ENCODE measurements at places on chromosomes 4 and X.
A peak's percentile ranks its signal among the peaks of the same experiment; 100 is the strongest.

DNA sequence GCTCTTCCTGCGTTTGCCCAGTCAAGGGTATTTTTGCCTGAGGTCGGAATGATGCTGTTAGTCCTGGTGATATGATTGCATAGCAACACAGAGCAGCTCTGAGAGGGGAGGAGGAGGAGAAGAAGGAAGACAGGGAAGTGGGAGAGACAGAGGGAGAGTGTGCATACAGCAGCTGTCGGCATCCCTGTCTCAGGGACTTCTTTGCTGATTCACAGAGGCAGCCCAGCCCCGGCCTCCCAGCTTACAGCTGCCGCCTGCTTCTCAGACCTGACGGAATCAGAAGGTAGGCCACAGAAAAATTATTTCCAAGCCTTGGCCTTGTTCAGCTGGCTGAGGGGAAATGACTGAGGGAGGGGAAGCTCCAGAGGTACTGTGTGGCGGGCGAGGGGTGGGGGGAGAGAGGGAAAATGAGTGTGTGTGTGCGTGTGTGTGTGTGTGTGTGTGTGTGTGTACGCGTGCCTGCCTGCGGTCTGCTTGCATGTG is 319 bp downstream of the DRP2 start:
- no peak for DNase-seq

DNA sequence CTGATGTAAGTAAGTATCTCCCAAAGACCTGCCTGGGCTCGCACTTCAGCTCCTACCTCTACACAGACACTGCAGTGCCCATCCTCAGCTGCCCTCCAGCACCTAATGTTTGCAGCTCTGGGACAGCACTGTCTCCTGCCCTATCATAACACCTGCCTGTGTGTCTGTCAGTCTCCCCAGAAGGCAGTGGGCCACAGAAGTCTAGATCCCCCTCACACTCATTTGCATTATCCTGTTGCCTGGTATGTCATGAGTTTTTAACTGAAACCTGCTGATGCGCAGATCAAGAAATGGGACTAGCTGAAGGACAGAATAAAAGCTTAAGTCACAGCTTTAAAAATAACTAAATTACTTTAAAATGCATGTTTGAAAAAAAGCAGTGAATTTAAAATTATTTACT is 43.0 kb downstream of the LRP2BP start:
- DNase-seq = no peak

- DNase-seq = no peak
Observed at GRCh38 chr4:177569434-177569833, 127.2 kb upstream of the AGA start.

DNA sequence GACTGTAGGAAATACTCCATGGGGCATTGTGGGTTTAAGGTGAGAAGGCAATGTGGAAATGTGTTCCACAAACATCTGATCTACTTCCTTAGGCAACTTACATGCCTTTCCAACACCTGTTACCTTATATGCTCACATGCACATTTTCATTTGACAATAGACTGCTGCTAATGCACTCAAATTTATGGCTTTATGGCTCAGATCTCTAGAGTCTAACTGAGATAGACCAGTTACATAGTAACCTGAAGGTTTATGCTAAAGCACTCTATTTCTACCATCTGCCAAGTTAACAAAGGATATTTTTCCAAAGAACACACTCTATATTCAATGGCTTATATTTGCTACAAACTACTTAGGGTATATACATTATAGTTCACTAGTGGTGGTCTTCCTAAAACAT is 969.0 kb downstream of the TECRL start:
- no peak for DNase-seq

DNA sequence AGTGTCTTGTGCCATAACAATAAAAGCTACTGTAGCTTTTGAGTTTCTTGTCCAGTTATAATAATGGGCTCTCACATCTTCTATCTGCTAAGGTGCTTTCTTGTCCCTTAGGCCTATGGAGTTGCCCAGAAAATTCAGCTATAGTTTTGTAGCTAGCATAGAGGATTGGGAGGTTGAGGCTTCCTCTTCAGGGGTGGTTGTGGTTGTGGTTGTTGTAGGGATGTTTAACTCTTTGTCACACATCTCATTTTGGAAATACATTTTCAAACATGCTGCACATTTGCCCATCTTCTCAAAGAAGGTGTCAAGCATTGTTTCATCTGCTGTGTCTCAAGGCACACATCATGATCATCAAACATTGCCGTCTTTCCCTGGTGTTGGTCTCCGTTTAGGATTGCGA is 65.0 kb downstream of the ATXN3L start:
- no peak for DNase-seq

DNA sequence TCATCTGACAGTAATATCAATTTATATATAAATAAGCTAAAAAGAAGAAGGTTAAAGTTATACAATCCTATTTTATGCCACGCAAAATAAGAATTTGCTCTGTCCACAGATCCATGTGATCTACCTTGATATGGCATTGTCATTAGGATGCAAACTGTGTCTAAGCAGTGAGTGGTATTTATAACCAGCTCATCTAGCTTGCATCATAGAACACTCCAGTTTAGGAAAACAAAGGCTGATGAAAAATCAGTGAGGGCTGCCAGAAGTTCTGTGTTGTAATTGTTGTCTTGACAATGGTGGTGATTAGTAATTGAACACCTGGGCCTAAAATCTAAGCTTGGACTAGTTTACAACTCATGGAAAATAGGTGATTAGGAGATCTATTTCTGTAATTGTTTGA is 111.0 kb downstream of the CPE start:
- DNase-seq = no peak

DNA sequence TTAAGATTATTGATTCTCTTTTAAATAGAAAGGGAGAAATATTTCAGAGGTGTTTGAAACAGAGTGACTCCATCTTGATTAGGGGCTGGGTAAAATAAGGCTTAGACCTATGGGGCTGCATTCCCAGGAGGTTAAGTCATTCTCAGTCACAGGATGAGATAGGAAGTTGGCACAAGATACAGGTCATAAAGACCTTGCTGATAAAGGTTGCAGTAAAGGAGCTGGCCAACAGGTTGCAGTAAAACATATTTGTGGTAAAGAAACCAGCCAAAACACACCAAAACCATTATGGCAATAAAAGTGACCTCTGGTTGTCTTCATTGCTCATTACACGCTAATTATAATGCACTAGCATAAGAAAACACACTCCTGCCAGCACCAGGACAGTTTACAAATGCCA is 165.0 kb downstream of the SPIN4 start:
- no peak for DNase-seq

- no peak for DNase-seq
Observed at GRCh38 chr4:178689926-178690325, 1247.7 kb upstream of the AGA start.

- DNase-seq = no peak
Observed at GRCh38 chr4:151468715-151469696, 60.0 kb downstream of the FHIP1A start.

GRCh38 chr4:56910172-56910967 is 2.7 kb downstream of the REST start:
- DNase-seq = no peak

DNA sequence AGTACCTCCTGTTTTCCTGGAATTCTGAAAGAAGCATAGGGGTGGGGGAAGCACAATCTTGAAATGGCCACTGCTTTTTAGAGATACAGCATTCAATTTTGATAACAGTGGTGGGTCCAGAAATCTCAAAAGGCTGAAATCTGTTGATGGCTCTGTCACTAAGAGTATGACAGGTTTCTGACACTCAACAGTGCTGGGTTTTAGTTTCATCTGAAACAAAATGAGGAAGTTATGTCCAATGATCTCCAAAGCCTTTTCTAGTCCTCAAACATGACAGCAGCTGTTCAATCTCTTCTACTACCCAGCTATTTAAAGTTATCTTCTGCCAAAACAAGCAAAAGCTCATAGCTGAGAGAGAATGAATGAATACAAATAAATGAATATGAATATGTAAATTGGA is 110.5 kb downstream of the IL1RAPL1 start:
- DNase-seq = no peak

- no peak for DNase-seq
Observed at GRCh38 chr4:176664964-176665363, 127.8 kb downstream of the VEGFC start.

GRCh38 chr4:17636696-17637622 is 22.5 kb downstream of the MED28 start:
- DNase-seq = peak; percentile 83

GRCh38 chr4:153089742-153090141 is 114.5 kb upstream of the TRIM2 start:
- no peak for DNase-seq

GRCh38 chr4:136336479-136336878 is 1195.8 kb downstream of the PCDH18 start:
- DNase-seq = no peak

DNA sequence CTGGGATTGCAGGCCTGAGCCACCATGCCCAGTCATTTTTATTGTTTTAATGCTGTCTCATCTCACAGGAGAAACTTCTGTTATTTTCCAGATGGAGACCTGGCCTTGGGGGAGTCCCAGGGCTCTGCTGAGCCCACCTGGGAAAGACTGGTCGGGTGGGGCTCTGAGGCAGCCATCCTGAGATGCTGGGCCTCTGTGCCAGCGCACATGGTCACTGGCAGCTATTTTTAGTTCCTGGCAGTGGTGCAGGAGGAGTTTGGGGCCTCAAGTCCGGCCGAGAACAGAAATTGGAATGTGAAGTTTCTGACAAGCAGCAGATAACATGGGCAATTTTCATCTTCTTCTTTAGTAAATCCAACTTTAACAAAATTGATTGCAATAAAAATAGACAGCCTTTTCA is 44.5 kb downstream of the SORCS2 start:
- DNase-seq = no peak

GRCh38 chr4:1412376-1413203 is 6.3 kb upstream of the NKX1-1 start:
- DNase-seq = no peak

DNA sequence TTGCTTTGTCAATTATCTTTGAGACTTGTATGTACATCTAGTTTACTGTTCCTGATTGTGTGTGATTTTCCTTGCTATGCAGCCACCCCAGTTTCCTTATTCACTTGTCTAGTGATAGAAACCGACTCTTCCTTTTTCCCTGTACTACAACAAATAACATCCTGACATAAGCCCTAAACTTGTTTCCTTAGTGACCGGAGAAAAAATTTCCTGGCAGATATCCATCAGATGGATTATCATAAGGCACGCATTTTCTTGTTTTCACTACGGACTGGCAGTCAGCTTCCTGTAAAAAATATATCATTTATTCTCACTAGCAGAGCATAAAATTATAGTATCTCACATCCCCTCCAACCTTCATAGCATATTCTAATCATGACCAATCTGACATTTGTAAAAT is 410.7 kb downstream of the CENPC start:
- no peak for DNase-seq

GRCh38 chr4:173609158-173609557 is 79.1 kb upstream of the HAND2 start:
- no peak for DNase-seq

GRCh38 chr4:94459462-94460161 is 7.9 kb downstream of the PDLIM5 start:
- DNase-seq = no peak

GRCh38 chr4:152968806-152969394 is 32.8 kb downstream of the FHDC1 start:
- DNase-seq = no peak

DNA sequence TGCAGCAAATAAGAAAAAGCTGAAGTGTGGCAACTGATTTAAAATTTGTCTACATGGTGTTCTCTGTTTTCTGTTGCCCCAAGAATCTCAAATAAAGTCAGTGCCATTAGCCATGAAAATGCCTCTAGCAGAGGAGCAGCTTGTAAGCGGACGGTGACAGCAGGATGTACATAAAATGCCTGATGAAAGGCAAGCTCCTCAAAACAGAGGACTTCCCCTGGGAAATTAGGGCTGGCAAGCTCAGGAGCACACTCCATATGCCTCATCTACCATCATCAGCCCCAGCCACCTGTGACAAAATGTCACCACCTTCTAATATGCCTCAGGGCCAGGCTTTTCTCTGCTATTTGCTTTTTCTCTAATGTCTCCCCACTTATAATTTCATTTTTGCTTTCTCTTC is 54.5 kb downstream of the ASB9 start:
- DNase-seq = no peak

- DNase-seq = no peak
Observed at GRCh38 chr4:75158451-75158850, 225.5 kb downstream of the PARM1 start.

DNA sequence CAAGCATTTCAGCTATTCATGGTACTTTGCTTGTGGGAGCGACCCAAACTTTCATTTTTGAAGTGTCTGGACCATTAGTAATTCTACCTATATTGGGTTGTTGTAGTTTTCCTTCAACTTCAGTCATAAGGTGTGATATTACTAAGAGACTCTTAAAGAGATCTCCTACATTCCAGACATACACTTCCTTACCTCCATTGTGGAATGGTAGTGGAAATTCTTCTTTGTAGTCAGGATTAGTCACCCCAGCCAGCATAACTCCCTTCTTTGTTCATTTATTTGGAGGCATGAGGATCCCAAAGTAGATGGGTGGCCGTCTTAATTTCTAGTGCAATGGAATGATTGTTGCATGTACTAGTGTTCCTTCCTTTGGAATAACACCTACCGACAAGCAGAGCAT is 991.4 kb downstream of the ARAP2 start:
- DNase-seq = no peak

- DNase-seq = peak; percentile 13
Observed at GRCh38 chr4:73836373-73837279, at the start of gene CXCL6. Gene CXCL6, plus strand, starts transcription at chr4:73836678. Its CDS starts 73 bp downstream, at chr4:73836751.

- no peak for DNase-seq
Observed at GRCh38 chr4:102172341-102172740, 172.9 kb downstream of the SLC39A8 start.

GRCh38 chr4:145938618-145939440 is at the start of gene ZNF827:
Gene ZNF827, minus strand, starts transcription at chr4:145938823. Its CDS starts 416 bp downstream, at chr4:145938407.
- DNase-seq = peak; percentile 68

GRCh38 chr4:82981138-82981537 is 29.5 kb downstream of the LIN54 start:
- DNase-seq = no peak

DNA sequence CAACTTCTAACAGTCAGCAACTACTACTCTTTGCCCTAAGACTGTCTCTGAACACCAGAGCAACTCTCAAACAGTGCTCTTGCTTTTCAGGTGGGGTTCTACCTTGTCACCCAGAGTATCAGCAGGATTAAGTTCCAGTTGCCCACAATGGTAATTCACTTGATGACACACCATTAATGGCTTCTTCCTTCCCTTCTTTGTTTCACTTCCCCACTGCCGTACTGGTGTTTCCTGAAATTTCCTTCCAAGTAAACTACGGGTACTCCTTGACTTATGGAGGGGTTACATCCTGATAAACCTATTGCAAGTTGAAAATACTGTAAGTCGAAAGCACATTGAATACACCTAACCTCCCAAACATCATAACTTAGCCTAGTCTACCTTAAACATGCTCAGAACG is 36.6 kb upstream of the PDK3 start:
- DNase-seq = no peak

- DNase-seq = no peak
Observed at GRCh38 chr4:158964114-158964727, 138.7 kb upstream of the RAPGEF2 start.
